ENCODE measurements at places on chromosomes 6 and 20.

GRCh38 chr20:54879393-54879792, 404.0 kb downstream of the DOK5 start:
- DNase-seq: no peak

- DNase-seq: no peak
Measured at GRCh38 chr6:34246563-34247391, 2.0 kb downstream of the SMIM29 start.

DNA sequence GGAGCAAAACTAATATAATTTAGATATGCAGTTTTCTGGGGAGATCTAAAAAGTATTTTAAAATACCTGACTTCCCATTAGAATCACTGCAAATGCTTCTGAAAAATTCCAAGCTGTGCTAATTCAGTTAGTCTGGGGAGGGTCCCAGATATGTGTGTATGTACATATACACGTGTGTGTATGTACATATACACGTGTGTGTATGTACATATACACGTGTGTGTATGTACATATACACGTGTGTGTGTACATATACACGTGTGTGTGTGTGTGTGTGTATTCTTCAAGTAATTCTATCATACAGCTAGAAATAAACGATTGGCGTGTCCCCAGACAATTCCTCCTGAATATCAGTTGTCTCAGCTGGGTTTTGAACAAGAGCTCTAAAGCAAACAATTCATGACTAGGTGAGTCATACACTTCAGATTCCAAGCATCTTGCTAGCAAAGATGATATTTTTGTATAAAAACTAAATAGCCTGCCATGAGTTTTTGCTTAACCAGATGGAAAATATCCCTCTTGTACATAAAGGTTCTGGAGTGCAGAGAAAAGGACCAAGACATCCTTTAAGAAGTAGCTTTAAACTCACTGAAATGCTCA, 58.2 kb downstream of the SPACA1 start:
- no peak for DNase-seq

GRCh38 chr6:82589509-82590206, 226.0 kb downstream of the TPBG start:
- no peak for DNase-seq

DNA sequence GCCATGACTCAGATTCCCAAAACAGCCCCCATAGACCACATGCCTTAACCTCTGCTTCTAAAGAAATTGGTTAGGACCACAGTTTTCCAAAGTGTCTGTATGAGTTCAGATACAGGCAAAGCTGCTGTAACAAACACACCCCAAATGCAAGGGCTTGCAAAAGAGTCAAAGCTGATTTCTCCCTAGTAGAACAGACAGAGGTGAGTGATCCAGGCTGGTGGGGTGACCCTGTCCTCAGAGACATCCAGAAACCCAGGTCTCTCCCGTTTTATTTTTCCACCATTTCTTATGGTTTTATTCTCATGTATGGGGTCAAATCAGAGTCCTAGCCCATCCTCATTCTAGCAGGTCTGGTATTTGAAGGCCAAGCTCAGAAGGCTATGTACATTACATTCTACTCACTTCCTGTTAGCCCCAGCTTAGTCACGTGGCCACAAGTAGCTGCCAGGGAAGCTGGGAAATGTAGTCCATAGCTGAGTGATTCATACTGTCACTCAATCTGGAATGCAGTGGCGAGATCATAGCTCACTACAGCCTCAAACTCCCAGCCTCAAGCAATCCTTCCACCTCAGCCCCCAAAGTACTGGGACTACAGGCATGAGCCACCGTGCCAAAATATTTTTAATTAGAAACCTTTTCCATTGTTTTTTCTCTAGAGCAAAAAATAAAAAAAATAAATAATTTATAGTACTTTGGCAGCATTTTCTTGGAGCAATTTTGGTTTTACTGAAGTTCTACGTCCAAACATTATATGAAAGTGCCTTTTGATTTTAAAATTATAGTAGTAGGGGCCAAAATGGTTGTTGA, 175.2 kb downstream of the ZMYND8 start:
- no peak for DNase-seq

- no peak for DNase-seq
Measured at GRCh38 chr6:29696147-29697125, 15.5 kb upstream of the ZFP57 start.

DNA sequence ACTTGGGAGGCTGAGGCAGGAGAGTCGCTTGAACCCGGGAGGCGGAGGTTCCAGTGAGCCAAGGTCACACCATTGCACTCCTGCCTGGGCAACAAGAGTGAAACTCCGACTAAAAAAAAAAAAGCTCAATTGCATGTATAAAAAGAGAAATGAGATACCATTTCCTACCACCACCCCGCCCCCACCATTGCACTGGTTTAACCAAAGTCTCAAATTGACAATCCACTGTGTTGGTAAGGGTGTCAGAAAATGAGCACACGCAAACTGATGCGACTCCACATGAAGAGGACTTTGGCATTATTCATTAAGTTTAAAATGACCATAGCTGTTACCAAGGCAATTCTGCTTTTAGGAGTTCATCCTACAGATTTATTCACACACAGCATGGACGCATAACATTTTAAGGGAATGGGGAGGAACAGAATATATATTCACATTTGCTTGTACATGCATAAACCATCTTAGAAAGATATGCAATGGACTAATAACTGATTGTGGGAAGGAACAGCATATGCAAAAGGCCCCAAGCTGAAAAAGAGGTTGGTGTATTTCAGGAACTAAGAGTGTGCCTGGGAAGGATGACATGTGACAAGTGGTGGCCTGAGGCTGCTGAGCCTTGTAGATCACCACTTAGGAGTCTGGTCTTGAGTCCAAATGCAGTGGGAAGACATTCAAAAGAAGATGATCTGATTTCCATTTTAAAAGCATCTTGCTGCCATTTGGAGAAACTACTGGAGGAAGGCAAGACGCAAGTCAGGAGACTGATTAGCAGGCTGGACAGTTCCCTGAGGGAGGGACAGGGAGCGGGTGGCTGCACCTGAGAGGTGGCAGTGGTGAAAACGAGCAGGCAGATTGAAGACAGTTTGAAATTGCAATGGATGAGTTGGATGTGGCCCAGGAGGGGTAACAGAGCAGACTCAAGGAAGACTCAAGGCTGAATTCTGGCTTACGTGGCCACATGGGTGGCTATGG, 37.2 kb upstream of the PTPN1 start:
- no peak for DNase-seq

DNA sequence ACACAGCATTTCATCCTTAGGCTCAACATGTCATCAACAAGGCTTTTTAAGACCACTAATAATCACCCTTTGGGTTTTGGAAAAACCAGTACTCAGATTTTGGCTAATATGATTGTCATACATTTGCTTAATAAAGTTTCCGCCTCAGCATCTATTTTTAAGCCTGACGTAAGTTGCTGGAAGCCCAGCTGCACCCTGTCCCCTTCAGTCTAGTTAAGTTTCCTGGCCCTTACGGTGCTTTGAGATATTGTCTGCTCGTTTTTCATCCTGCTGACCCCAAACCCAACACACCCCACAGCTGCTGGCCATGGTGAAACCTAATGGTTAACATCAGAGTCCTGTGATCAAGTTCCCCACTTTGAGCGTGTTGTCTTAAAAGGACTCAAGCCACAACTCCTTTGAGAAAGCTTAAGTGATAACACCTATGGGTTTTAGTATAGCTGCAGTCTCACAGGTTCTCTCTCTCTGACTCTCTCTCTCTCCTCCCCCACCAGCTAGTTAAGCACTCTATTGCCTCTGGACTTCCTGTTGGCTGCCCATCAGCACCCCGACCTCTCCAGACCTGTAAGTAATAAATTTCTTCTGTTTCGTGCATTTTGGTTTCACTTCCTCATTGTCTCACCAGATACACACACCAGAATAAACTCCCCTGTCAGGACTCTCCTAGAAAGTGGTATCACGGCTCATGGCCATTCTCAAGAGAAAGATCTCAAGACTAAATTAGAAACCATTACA, 802.0 kb downstream of the C6orf118 start:
- no peak for DNase-seq

DNA sequence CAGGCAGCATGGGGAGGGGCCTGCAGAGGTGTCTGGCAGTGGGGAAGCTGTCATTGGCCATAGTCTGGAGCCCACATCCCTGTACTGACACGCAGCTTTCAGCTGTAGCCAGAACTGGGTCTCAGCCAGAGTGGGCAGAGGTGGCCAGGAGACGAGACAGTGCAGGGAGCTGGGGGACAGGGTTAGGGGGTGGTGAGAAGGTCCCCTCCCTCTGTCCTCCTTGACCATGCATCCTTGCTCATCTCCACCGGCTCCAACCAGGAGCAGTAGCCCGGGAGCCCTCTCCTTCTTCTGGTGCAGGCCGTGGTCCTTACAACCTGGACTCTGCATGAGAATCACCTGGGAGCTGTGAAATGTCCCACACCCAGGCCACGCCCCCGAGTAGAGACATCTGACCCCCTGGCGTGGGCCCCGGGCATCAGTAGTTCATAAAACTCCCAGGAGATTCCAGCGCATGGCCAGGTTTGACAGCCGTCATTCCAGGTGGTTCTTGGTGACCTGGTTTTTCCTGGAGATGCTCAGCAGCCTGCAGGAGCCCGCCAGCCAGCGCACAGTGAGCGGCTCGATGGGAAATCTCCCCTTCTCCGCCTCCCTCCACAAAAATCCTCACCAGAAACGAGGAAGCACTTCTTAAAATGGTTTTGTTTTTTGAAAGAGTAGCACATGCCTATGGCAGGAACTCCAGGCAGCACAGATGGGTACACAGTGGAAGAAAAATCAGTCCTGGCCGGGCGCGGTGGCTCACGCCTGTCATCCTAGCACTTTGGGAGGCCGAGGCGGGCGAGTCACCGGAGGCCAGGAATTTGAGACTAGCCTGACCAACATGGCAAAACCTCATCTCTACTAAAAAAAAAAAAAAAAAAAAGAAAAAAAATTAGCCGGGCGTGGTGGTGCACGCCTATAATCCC, 56.2 kb downstream of the ADNP start:
- DNase-seq: no peak

GRCh38 chr6:159279790-159280277, 110.6 kb downstream of the FNDC1 start:
- no peak for DNase-seq

- no peak for DNase-seq
Measured at GRCh38 chr6:136607204-136607931, 57.1 kb upstream of the MAP7 start.

- DNase-seq: no peak
Measured at GRCh38 chr6:166776571-166776970, 149.5 kb upstream of the RPS6KA2 start.

DNA sequence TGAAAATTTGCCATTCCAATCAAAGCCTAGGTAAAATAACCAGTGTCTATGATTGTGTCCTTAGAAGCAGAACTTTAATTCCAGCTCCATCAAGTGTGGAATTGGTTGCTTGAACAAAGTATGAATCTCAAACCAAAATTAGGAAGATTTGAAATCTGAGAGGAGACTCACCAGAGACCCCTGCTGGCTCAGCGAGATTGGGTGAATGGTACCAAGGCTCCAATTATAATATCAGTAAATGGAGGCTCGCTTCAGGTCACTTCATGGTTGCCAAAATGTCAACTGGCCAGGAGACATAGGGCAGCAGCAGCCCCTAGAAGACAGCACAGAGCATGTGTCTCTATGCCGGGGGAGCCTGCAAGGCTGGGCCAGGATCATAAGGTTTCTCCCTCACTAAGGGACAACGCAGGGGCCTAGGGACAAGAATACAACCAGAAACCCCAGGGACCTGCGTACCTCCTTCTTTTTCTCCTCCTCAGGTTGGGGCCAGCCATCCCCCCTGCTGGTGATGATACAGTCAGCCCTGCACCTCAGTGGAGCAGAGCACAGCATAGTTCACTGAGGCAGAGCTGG, 14.0 kb downstream of the RBL1 start:
- DNase-seq: no peak

GRCh38 chr20:21272279-21272678, 30.9 kb upstream of the XRN2 start:
- DNase-seq: no peak

- DNase-seq: no peak
Measured at GRCh38 chr20:47524015-47524784, 22.5 kb downstream of the NCOA3 start.

GRCh38 chr6:10163203-10163962, 251.5 kb downstream of the TFAP2A start:
- peak; percentile 25 for DNase-seq

- no peak for DNase-seq
Measured at GRCh38 chr6:110965629-110966229, 7.2 kb downstream of the GTF3C6 start.

- DNase-seq: no peak
Measured at GRCh38 chr6:148470606-148471465, 128.2 kb downstream of the SASH1 start.

- DNase-seq: peak; percentile 65
Measured at GRCh38 chr6:157546321-157546720, 165.3 kb downstream of the ZDHHC14 start.

DNA sequence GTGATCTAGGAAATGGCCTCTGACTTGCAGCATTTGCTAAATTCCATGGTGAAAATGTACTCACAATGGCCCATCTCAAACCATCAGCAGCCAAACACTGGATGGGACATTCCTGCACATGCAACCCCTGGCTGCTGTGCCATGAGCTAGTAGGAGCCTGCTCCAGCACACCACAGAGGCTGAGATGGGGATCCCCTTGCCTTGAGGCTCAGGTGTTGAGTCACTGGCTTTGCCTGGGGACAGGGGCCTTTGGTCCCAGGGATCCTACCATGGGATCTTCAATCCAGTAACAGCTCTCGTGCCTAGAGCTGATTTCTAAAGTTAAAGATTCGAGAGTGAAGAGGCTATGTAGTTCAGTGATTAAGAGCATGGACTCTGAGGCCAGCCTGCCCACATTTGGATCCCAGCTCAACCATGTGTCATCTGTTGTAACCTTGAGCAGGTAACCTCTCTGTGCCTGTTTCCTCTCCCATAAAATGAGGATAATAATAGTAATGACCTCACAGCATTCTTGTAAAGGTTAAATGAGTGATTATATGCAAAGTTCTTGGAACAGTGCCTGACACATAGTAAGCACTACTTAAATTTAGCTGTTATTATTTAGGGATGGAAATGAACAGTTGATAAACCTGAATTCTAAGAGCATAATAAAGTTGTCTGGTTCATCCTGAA, 16.4 kb downstream of the FOXQ1 start:
- DNase-seq: no peak

DNA sequence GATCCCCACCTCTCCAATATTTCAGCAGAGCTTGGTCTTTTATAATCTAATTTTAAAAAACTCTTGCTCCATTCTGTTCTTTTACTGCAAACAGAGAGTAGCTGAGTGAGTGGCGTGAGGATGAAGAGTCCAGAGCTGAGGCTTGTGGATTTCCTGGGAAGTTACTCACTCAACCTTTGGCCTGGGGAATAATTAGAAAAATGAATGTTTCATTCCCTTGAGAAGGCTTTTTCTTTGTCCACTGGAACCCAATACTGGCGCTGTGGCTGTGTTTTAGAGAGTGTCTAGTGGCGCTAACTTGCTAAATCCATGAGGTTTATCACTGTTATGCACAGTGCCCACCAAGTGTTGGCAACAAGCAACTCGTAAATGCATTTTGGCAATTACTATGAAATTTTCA, 251.5 kb downstream of the HIVEP2 start:
- no peak for DNase-seq

- no peak for DNase-seq
Measured at GRCh38 chr6:125354649-125355048, 52.9 kb upstream of the HDDC2 start.

- DNase-seq: no peak
Measured at GRCh38 chr20:32674362-32674789, 635 bp upstream of the C20orf203 start.
